ENCODE measurements at places on chromosomes 12 and 14.

DNA sequence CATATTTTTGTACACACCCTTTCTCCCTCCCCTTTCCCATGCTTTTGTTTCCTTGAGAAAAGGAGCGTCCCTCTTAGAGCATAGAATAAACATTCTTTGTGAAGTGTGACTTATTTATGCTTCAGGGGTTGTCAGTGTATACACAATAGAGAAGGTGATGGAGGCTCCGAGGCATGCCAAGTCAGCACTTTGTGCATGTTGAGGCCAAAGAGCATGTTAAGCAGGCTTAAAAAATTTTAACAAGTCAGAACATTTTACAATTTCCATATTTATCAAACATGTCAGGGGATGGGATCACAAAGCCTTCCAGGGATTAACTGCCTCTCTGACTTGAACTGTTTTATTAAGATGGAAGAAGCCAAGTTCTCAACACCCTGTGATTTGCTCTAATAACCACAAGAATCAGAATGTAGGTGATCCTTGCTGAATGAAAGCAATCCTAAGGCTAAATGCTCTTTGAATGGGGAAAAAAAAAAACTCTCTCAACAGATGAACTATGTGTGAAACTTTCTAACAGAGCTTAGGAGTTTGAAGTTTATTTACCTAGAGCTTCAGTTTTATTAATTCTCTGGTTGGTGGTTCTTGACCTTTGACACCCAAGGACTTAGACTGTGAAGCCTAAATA is 223.1 kb downstream of the RAD51B start:
- no peak for DNase-seq

DNA sequence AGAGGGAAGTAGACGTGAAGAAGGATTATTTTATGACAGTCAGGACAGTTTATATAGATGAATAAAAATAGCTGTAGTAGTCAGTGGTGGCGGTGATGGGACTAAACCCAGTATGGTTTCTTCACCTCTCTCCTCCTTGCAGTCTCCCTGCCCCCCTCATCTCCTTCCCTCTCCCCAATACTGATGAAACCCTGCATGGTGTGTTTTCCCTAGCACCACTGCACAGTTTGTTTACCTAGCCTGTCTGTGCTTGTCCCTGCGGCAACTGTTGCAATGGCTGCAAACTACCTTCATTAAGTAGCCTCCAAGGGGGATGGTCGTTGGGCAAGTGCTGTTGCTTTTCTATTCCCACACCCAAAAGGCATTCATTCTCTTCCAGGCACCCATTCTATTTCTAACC is 14.7 kb downstream of the PCBP2 start:
- DNase-seq: no peak

GRCh38 chr14:32697114-32697513 is 241.6 kb upstream of the NPAS3 start:
- no peak for DNase-seq

DNA sequence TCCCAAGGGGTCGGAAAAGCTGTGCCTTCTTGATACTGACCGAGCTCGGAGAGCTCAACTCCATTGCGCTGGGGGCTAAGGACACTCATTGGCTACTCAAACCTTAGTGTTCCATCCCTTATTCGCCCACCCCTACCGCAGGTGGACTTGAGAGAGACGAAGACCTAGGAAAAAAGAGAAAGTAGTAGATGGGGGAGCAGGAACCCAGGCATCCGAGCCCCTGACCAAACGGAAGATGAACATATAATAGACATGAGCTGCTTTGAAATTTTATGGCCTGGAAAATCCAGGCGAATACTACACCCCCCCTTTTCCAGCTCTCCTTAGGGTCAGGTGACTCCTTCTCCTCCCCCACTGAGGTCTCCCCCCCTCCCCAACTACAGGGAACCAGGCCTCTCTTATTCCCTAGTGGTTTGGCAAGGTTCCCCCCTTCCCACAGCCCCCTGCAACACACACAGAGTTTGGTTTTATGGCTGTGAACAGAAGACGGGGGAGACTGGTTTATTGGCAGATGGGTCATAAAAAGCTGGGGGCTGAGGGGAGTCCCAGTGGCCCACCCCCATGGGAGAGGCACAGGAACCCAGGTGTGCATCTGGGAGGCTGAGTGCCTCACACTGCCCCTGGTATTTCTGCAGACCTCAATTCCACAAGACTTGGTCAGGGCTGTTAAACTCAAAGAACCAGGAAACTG is 1.6 kb downstream of the GDF11 start:
- DNase-seq: no peak

- no peak for DNase-seq
These were observed 79.9 kb downstream of the NEDD1 start for GRCh38 chr12:96986883-96987523.

- DNase-seq: no peak
These were observed 16.6 kb upstream of the TBX3 start for GRCh38 chr12:114700392-114701103.

All from stimulated activated CD4-positive, alpha-beta T cell treated with anti-CD3 and anti-CD28 coated beads, Interleukin-1b, Interleukin-23, amount 100 ng/mL, for 24 hours (primary cell).